Thoracic aorta (tissue), 2 donors: ENCODE measurements at places on chromosomes 6 and 20. TPM values are rescaled to one million over a fixed set of nuclear protein-coding genes. Genes with fewer than 3 reads are reported as not detected.

Gene OR12D2
- total RNA-seq, result not detected

Gene PRSS16
- total RNA-seq, result not detected

Gene FLRT3
- total RNA-seq, result 1.8 TPM

Gene FAM209B
- not detected for total RNA-seq

Gene OR12D3
- not detected for total RNA-seq

Gene MATN4
- total RNA-seq, result not detected

Gene OR2H2
- total RNA-seq, result not detected

Gene FOXA2
- 0.49 TPM for total RNA-seq

Gene PDE7B
- 13.2 TPM for total RNA-seq

Gene PLCB1
- 16.3 TPM for total RNA-seq

Gene IL17A
- total RNA-seq, result not detected

Gene BTNL2
- total RNA-seq, result not detected

Gene RAB23
- total RNA-seq, result 43.7 TPM

Gene RALGAPA2
- total RNA-seq, result 20.3 TPM

Gene NMBR
- total RNA-seq, result 0.49 TPM

Gene ANKRD66
- not detected for total RNA-seq

Gene CST2
- total RNA-seq, result not detected

Gene CRISP2
- total RNA-seq, result not detected

Gene ASIP
- total RNA-seq, result not detected

Gene SH3BGRL2
- 24.1 TPM for total RNA-seq

Gene SPDEF
- total RNA-seq, result not detected

Gene GPR6
- total RNA-seq, result not detected

Gene PTCHD4
- total RNA-seq, result 4.9 TPM

Gene BMP6
- 4.7 TPM for total RNA-seq

Gene DPPA5
- total RNA-seq, result not detected

Gene ISM1
- total RNA-seq, result 25.1 TPM

Gene DEFB124
- total RNA-seq, result not detected

Gene CYP39A1
- total RNA-seq, result 1.1 TPM

Gene ZBTB12
- total RNA-seq, result 1.6 TPM

Gene TSHZ2
- 32.6 TPM for total RNA-seq

Gene ULBP2
- 0.41 TPM for total RNA-seq

Gene PROKR2
- total RNA-seq, result not detected

Gene CD24
- total RNA-seq, result 6.6 TPM

Gene SLC22A2
- total RNA-seq, result not detected
